Naive thymus-derived CD8-positive, alpha-beta T cell (primary cell): ENCODE measurements at places on chromosomes 12 and 14.

DNA sequence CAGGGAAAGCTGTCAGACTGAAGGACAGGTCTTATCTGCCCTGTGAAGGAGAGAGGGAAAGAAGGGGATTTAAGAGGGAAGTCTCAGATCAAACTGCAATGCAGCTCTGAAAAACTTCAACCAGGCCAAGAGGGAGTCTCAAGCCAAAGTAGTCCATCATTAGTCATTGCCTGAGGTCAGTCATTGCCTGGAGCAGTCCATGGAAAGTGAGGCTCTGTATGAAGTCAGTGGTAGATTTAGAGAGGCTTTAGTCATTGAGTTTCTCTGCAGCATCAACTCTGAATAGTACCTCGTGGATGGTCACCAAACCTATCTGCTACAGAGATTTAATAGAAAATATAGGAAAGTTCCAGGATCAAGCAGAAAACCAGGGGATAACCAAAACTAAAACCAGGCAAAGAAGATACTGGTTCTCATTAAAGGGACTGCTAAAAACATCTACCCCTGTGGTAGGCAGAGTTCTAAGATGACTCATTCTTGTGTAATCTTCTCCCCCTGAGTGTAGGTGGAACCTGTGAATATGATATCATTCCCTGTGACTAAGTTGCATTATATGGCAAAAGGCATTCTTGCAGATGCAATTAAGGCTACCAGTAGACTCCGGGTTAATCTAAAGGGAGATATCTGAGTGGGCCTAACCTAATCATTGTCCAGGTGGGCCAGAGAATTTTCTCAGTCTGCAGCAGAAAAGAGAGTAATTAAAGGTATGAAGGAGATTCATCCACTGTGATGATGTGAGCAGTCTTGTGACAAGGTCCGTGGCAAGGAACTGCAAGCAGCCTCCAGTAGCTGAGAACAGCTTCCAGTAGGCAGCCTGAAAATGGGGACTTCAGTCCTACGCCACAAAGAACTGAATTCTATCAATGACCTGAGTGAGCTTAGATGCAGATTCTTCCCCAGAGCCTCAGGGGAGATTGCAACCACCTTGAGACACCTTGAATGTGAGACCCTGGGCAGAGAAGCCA, 123.1 kb downstream of the GALC start:
- no peak overlapping the region for H3K4me3 ChIP-seq
- no peaks in the 10 kb centered on the region for H3K4me1 ChIP-seq
- H3K36me3 ChIP-seq = no peaks in the 10 kb centered on the region
- H3K27me3 ChIP-seq = peaks cover 35% of the 10 kb centered on the region

- H3K4me3 ChIP-seq = no peak overlapping the region
- no peak overlapping the region for H3K27ac ChIP-seq
- DNase-seq = no peak
- H3K36me3 ChIP-seq = no peaks in the 10 kb centered on the region
- H3K27me3 ChIP-seq = peaks cover 7% of the 10 kb centered on the region
Observed at GRCh38 chr12:130559806-130560205, 156.3 kb downstream of the RIMBP2 start.

DNA sequence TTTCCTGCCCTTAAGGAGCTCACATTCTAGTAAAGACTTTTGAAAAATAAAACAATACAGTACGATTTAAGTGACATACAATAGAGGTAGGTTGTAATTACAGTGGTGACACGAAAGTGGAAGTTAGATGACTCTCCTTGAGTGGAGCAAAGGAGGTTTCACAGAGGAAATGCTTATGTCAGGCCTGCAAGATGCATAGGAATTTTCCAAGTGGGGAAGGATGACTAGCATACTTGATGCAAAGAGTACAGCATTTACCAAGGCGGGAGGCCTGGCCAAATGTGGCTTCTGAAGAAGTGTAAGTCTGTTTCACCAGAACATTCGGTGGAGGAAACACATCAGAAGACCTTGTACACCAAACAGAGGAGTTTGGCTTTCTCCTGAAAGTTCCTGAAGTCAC, 55.2 kb downstream of the ERO1A start:
- H3K27ac ChIP-seq = peak overlapping the region; percentile 5
- peaks cover 33% of the 10 kb centered on the region for H3K36me3 ChIP-seq
- no peaks in the 10 kb centered on the region for H3K27me3 ChIP-seq
- no peak overlapping the region for H3K4me3 ChIP-seq
- H3K4me1 ChIP-seq = no peaks in the 10 kb centered on the region

DNA sequence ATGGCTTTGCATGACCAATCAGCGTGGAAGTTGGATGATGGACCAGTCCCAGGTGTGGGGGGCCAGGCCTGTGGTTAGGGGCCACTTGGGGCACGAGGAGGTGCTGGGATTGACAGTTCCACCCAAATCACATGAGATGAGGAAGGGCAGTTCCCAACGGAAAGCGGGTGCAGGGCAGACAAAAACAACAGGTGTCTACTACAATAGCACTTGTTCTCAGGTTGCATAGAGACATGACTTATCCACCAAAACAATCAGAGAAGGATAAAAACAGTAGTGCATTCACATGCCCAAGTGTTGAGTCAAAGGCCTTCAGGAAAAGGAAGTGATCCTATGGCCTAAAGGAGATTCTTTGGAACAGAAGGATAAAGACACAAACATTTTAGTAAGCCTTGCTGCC, 14.6 kb upstream of the EIF2B2 start:
- no peaks in the 10 kb centered on the region for H3K36me3 ChIP-seq
- H3K27me3 ChIP-seq = no peaks in the 10 kb centered on the region
- H3K27ac ChIP-seq = no peak overlapping the region
- H3K4me1 ChIP-seq = no peaks in the 10 kb centered on the region

GRCh38 chr12:78703820-78704525, 160.6 kb upstream of the SYT1 start:
- no peaks in the 10 kb centered on the region for H3K27me3 ChIP-seq
- no peak overlapping the region for H3K27ac ChIP-seq
- DNase-seq = no peak
- no peaks in the 10 kb centered on the region for H3K36me3 ChIP-seq
- H3K4me1 ChIP-seq = no peaks in the 10 kb centered on the region

DNA sequence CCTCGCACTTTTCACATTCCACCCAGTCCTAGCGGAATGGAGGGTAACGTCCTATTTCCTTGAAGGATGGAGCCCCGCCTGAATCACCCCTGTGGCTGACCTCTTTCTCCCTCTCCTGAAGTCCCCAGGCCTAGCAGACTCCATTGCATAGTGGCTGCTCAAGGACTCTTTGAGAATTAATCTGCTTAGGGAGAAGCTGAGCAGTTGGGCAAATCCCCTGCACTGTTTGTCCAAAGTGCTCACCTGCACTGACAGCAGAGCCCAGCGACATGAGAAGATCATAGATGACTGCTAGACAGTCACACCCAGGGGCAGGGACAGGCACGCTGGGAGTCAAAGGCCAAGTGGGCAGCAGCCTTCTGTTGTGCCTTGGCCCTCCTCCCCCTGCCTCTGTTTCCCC, 37.7 kb upstream of the DICER1 start:
- H3K4me1 ChIP-seq = peaks cover 4% of the 10 kb centered on the region
- no peak overlapping the region for H3K27ac ChIP-seq
- peaks cover 2% of the 10 kb centered on the region for H3K36me3 ChIP-seq
- H3K4me3 ChIP-seq = no peak overlapping the region
- no peak for DNase-seq
- no peaks in the 10 kb centered on the region for H3K27me3 ChIP-seq

GRCh38 chr12:114898159-114898558, 214.2 kb upstream of the TBX3 start:
- H3K27me3 ChIP-seq = peaks cover 12% of the 10 kb centered on the region
- H3K27ac ChIP-seq = no peak overlapping the region
- H3K36me3 ChIP-seq = no peaks in the 10 kb centered on the region
- no peak overlapping the region for H3K4me3 ChIP-seq

- H3K27me3 ChIP-seq = peaks cover 33% of the 10 kb centered on the region
- no peak for DNase-seq
- H3K36me3 ChIP-seq = no peaks in the 10 kb centered on the region
- H3K4me3 ChIP-seq = no peak overlapping the region
- no peak overlapping the region for H3K27ac ChIP-seq
- H3K4me1 ChIP-seq = no peaks in the 10 kb centered on the region
Observed at GRCh38 chr12:105841840-105842239, 296.9 kb downstream of the NUAK1 start.

DNA sequence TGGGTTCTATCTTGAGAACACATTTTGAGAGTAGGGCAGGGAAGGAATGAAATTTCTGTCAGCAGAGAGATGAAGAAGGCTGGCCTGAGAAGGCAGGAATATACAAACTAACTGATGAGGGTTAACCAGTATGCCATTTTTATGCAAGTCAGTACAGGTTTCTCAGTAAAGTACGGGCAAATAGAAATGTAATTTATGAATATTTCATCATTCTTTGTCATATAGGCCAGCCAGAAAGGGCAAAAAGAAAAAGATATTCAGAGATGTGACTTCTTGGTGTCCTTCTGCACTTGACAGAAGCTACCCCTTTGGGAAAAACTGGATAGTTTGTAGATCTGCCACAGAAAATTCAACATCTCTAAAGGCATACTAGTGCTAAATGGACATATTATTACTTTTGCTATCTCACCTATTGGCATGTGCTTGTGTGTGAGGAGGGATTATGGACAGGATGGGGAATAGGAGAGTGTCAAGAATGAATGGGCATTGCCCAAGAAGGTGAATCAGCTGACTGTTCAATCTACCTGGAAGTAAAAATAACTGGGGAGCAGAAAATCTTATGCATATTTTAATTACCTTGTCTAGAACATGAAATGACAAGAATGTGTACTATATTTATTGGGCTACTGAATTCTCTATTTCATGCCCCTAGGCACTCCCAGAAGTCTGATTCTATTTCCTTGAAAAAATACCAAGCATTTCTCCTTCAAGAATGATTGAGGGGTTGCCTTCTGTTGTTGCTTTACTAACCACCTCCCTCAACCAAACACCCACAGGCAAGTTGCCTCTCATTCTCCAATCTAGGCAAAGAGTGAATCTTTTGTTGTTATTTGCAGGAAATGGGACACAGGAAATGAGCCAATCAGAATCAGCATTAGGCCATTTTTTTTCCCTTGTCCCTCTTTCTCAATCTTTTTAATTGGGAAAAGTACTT, 175.1 kb upstream of the SLC38A2 start:
- peaks cover 45% of the 10 kb centered on the region for H3K4me1 ChIP-seq
- DNase-seq = no peak
- peak overlapping the region; percentile 56 for H3K4me3 ChIP-seq
- peaks cover 2% of the 10 kb centered on the region for H3K36me3 ChIP-seq
- H3K27ac ChIP-seq = peak overlapping the region; percentile 5
